CD4-positive, alpha-beta T cell treated with Interleukin-4 for 4 hours (primary cell): ENCODE measurements at places on chromosomes 2 and 18.

GRCh38 chr2:241547781-241548450 lies 10.6 kb upstream of the BOK start:
- no peak for DNase-seq

DNA sequence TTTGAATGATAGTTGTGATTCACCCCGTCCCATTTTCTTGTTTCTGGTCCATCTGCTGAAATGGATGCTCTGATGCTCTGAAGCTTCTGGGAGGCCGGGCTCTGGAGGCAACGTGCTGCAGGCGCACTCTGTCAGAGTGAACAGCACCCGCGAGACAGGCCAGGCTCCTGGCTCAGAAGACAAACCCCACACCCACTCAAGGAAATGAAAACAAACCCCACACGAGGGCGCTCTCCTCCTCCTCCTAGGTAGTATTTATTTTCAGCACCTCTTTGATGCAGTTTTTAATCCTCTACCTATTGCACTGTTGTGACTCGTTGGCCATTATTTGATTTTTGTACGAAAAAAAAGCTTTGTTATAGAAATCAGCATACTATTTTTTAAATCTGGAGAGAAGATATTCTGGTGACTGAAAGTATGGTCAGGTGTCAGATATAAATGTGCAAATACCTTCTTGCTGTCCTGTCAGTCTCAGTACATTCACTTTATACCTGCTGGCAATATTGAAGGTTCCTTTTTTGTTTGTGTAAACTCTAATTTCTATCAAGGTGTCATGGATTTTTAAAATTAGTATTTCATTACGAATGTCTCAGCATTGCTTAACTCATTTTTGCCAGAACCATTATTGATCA lies 10.3 kb upstream of the CHST10 start:
- peak; percentile 50 for DNase-seq

DNA sequence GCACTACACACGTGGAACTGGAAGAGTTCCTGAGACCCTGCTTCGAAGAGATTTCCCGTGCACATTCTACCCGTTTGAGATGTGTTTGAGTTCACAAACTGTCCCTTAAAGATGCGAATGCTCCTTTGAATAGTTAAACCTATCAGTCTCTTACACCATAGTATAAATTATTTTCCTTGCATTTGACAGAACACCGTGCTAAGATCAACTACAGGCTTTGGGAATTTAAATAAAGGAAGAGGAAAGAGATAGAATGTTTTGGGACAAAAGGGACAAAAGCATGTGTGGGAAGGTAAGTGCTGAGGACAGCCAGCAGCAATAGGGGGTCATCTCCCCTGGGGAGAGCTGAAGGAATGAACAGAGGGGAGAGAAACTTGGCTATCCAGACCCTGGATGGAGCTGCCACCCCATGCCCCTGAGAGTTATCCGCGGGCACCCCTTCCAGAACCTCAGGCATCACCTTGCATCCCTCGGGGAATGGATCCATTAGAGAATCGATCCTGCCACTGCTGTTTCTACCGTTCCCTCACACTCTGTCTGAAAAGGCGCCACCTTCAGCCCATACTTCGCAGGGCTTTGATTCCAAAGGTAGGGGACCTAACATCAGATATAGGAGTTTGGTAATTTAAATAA lies 888 bp upstream of the ADCY3 start:
- DNase-seq, result peak; percentile 12

DNA sequence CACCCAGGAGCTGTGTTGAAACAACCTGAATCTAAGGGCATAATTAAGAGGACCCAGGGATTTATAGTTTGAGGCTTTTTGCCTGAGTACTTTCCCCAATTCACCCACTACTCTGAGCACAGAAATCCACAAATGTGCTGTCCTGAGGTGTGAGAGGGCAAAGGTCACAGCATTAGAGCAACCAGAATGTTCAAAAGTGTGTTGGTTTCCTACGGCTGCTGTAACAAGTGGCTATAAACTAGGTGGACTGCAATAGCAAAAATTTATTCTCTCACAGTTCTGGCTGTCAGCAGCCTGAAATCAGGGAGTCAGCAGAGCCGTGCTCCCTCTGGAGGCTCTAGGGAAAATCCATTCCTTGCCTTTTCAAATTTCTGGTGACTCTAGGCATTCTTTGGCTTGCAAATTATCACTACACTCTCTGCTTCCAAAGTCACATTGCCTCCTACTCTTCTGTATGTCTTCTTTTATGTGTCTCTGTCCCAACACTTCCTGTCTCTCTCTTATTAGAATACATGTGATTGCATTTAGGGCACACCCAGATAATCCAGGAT lies 91.4 kb upstream of the TACR1 start:
- DNase-seq, result no peak

DNA sequence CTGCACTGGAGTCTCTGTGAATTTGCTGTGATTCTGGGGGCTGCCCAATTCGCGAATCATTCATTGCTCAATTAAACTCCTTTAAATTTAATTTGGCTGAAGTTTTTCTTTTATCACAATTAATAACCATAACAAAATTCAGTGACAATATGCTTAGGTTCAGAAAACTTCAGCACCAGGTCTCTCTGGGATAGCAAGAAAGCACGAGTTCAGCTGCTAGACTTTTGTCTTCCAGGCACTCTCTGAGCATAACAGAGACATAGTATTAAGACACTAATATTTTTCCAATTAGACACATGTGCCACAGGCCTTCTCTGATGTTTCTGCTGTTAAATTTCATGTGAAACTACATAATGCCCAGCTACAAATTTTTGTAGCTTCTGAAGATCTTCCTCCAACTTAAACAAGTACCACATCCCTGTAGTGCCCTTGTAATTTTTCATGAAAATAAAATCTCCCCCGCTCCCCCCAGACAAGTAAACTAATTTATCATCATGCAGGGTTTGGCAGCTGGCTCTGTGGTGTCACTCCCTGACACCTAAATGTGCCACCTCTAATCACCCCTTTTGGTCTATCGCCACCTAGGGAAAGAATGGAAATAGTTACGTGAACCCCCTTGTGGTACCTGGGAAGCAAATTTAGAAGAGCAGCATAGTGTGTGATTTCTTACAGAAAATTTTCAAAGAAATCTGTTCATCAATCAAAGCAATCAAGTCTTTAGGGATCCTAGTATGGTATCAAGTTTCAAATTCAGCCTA lies 94.1 kb downstream of the CSRNP3 start:
- DNase-seq, result no peak

DNA sequence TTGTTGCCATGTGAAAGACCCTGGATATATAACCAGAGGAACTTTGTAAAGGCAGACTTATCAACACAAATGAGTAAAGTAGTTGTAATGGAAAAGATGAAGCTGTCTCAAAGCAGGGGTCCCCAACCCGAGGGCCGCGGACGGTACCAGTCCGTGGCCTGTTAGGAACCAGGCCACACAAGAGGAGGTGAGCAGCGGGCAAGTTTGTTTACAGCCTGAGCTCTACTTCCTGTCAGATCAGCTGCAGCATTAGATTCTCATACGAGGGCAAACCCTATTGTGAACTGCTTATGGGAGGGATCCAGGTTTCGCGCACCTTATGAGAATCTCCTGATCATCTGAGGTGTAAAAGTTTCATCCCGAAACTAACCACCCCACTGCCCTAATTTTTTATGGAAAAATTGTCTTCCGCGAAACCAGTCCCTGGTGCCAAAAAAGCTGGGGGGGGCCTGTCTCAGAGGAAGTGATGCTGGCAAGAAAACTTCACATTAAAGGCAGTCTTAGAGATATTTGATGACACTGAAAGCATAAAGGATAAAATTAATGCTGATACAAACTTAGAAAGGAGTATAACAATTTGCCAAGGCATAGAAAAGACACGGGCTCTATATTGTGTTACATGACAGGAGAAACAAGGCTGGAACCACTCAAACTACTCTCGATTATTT lies 57.5 kb upstream of the MSTN start:
- no peak for DNase-seq
